Activated T-helper 1 cell treated with anti-CD3 and anti-CD28 coated beads, Interleukin-12 subunit alpha, Interleukin-12 subunit beta, Interleukin-2, Interleukin-4 antibody, amounts not matched to agents 30 ng/mL and 10 ng/mL and 1 ng/mL, durations not matched to agents 14 hours and 24 hours and 36 hours (primary cell): ENCODE measurements at places on chromosomes 1 and 21. TPM values are rescaled to one million over a fixed set of nuclear protein-coding genes. Genes with fewer than 3 reads are reported as not detected.

AKR7A3 gene
- 1.2 and 1.7 TPM in 2 replicates for total RNA-seq

TAGLN2 gene
- 442 and 461 TPM in 2 replicates for total RNA-seq

ERICH3 gene
- not detected in 2 replicates for total RNA-seq

RAVER2 gene
- total RNA-seq: 0.34 and 0.36 TPM in 2 replicates

S100A14 gene
- total RNA-seq: 0.16 TPM in 1 of 2 replicates, not detected in the other
